HT-29 (cell line): ENCODE measurements at places on chromosomes 7 and 10. TPM values are rescaled to one million over a fixed set of nuclear protein-coding genes. Genes with fewer than 3 reads are reported as not detected.

DNA sequence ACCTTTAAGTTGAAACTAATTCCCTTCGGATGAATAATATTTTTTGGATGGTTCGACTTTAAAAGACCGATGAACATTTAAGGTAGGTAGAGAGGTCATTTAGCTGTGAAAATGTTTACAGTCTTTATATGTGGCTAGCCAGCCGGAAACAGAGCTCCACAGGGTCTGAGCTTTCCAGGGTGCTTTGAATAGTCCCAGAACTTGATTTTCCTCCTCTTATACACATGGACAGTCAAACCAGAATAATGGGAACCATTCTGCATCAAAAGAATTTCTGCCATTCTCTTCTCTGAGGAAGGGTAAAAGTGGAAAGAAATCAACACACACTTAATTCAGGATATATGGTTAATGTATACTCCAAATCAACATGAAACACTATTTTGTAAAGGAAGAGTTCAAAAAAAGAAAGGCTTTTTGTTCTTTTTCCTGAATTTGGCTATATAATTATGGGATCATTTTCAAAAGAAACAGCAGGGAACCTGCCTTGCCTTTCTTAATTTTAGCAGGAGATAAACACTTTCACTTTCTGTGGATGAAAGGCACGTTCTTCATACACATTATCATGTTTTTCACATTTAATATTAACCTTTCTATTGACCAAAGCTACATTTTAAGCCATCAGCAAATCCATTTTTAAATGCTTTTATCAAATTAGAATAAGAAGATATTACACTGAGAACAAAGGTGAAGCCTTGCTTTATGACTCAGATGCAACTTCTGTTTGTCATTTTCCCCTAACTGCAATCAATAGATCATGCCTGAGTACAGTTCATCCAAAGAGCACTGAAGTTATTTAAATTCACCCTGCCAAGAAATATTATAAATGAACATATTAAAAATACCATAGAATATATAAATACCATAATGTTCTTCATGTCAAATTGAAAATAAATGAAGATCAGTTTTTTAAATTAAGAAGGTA lies 307.3 kb downstream of the THSD7A start:
- no peak for DNase-seq

DNA sequence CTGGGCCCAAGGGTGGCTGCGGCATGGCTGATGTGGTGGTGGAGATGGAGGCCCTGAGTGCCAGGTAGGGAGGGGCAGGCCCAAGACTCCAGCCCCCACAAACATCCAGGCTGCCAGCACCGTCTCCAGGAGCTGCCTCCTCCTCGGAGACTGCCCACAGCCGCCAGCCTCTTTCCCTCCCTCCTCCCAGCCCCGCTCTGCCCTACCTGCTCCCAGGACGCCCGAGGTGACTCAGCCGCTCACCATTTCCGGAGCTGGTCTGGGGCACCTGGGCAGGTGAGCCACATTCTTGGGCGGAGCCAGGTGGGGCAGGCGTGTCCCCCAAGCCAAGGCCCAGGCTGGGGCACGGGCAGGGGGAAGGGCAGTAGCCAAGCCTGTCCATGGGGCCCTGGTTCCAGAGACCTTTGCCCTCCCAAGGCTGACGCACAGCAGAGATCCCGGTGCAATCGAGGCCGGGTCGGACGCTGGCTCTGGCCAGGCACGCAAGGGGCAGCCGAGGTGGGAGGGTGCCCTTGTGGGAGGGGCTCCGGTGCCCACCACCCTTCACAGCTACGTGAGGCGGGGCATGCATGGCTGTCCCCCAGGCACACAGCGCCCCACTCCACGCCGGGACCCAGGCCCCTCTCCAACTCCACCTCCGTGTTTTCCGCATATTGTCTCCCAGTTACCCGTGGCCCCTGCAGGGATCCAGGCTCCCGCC lies 8.8 kb downstream of the ADAP1 start:
- DNase-seq: peak; percentile 100

EBF3 gene
- total RNA-seq: not detected in 2 replicates

DNA sequence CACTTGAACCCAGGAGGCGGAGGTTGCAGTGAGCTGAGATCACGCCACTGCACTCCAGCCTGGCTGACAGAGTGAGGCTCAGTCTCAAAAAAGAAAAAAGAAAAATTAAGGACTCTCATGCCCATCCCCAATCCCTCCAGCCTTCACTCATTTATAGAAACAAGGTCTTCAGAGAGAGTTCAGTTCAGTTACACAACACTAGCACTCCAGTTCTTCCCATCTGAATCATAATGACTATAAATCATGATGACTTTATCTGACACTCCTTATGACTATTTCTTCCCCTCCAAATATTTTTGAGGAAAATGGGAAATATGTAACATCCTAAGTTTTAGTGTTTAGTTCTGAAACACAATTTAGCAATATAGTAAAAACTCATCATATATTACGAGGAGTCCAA lies 107.4 kb upstream of the LSM8 start:
- DNase-seq: no peak

MINPP1 gene
- total RNA-seq: 20.2 and 22.5 TPM in 2 replicates

GRCh38 chr10:126521399-126521798 lies 133.1 kb upstream of the ADAM12 start:
- peak; percentile 38 for DNase-seq

- DNase-seq: peak; percentile 71
These were observed 11.3 kb upstream of the KAZALD1 start for GRCh38 chr10:101050208-101051069.

RARRES2 gene
- 10.5 and 12.6 TPM in 2 replicates for total RNA-seq

DNA sequence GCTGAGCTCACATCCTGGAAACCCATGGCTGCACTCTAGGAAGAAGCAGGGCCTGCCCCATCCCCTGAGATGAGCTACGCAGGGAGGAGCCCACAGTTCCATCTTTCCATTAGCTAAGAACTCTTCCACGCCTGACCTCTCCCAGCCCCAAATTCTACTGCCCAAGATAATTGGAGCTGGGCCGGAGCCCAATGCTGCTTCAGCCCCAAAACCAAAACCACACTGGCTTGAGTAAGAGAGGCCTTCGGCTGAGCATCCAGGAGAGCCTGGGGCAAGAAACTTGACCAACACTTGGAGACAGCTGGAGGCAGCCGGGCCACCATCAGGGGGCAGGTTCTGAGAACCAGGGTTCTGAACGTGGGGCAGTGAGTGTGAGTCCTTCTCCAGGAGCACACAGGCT lies 116.1 kb upstream of the ZMIZ1 start:
- DNase-seq: no peak

SHH gene
- 21.7 and 22.6 TPM in 2 replicates for total RNA-seq

DNA sequence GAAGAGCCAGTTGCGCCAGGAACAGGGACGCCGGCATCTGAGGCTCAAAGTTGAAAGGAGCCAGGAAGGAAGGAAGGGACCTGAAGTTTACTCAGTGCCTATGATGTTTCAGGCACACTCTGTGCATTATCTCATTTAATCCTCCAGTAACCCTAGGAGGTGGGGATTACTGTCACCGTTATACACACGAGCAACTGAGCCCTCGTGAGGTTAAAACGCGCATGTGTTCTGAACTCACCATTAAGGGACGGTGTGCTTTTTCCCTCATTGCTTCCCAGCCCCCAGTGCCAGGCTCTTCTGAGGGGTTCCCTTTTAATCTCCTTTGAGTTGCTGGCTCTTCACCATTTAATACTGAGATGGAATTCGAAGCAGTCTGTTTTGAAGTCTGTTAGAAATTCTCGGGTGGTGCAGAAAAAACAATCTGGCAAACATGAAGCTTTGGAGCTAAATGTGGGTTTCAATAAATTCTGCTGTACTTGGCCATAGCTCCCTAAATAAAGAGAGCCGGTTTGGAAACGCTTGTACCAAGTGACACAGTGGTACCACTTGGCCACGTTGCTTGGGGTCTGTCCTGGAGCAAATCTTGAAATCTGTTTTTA lies 102.2 kb downstream of the TAX1BP1 start:
- no peak for DNase-seq

ACBD7 gene
- 5.9 and 7.4 TPM in 2 replicates for total RNA-seq
